NCI-H2029 (cell line): ENCODE measurements at places on chromosomes 12 and 14.

- DNase-seq = no peak
Measured at GRCh38 chr14:92568621-92569479, 55.3 kb downstream of the RIN3 start.

DNA sequence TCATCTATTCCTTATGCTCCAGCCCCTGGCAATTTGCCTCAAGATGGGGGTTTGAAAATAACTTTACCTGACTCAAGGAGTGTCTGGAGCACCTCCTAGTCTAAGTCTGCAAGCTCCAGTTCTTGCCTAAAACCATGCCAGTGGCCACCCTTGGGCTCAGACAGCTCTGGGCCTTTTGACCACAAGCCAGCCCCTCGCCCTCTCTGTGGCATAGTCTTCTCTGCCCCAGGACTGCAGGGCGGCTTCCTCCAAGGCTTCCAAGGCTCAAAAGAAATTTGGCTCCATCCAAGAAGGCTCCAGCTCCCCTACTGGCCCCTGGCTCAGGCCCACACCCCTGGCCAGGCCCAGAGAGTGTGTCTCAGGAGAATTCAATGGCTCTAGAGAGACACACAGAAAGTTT lies 14.8 kb downstream of the ACVRL1 start:
- DNase-seq = no peak

DNA sequence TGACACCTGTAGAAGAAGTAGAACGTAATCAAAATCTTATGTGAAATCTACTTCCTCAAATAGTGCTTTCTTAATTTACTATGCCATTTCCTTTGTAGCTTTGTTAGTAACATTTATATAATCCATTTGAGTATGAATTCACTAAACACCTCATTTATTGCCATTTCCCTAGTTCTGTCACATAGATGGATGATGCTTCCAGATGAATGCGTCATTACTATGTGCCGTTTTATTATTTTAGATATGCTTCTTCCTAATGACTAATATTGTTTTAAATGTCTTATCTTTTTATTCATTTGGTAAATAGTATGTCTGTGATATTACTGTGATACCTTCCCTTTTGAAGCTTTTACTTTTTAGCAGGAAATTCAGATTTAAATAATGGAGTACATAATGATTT lies 14.4 kb downstream of the FRMD6 start:
- DNase-seq = no peak

GRCh38 chr12:89731089-89731488 lies 22.5 kb upstream of the ATP2B1 start:
- no peak for DNase-seq

GRCh38 chr14:38904959-38905358 lies 198.1 kb downstream of the SEC23A start:
- DNase-seq = no peak

DNA sequence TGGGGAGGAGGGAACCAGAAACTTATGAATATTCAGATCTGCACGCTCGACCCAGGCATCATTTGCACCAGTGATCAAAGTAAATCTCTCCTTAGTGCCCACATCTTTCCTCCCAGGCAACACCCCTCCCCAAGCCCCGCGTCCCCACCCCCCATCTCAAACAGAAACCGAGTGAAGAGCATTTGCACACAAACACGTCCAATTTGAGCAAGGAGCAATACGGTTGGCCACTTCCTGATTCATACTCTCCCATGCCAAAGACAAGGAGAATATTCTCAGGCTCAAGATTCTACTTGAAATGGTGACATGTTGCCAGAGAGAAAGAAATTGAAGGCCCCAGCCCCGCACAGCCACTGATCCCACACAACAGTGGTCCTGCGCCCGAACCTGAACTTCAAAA lies 7.1 kb downstream of the FOXN3 start:
- no peak for DNase-seq

DNA sequence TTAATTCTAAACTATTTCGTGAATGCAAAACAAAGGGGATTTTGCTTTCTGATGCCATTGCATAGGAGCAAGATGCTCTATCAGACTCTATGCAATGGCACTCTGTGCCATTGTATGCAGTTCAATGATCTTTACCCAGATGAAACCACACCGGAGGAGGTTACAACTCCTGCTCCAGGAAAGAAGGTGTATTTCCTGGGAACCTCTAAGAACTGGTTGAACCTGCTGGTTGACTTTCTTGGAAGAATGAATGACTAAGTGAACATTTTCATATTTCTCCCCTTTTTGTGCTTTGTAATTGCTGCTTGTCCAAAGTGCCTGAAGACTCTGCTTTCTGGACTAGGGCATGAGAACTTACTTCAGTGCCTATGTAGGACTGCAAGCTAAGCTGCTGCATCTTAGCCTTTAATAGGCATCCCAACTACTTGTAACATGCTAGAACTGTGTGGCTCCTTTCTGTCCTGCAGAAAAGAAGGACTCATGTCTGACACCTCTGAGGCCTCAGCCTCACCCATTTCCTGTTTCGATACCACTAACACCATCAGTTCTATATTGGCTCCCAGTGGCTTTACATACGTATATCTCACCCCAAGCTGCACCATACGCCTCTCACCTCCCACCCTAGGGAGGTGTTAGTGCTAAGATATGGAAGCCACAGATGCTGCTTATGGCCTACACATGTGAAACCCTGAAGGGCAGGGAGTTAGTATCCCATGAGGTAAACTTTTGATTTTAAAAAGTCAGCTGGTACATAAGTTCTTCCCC lies 193.5 kb upstream of the CNOT2 start:
- no peak for DNase-seq

DNA sequence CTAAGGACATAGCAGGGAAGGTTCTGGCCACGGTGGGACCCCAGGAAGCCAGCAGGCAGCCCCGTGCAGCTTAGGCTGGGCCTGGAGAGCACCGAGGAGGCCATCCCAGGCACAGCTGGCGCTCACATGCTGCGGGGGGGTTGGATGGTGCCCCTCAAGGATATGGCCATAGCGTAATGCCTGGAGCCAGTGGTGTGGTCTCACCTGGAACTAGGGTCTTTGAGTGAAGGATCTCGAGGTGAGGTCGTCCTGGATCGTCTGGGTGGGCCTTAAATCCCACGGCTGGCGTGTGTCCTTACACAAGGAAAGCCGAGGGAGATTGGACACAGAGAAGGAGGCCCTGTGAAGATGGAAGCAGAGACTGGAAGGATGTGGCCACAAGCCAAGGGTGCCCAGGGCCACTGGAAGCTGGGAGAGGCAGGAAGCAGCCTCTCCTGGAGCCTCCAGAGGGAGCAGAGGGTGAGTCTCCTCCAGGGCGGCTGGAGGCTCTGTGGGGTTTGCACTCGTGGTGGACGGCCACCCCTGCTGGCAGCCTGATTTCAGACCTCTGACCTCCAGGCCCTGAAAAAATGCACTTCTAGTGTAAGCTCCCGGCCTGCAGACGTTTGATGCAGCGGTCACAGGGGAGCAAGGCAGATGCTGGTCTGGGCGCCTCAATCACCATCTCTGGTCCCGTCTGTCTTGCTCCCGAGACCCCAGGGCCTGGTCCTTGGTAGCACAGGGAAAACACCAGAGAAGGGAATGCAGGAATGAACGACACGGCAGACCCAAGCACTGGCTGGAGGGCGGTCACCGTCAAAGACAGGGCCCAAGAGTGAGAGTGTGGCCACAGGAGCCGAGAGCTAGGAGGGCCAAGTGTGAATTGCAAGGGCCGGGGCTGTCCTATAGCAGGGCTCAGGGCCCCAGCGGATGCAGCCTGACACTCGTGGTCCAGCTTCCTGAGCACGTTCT lies 218.6 kb downstream of the KIF26A start:
- no peak for DNase-seq

DNA sequence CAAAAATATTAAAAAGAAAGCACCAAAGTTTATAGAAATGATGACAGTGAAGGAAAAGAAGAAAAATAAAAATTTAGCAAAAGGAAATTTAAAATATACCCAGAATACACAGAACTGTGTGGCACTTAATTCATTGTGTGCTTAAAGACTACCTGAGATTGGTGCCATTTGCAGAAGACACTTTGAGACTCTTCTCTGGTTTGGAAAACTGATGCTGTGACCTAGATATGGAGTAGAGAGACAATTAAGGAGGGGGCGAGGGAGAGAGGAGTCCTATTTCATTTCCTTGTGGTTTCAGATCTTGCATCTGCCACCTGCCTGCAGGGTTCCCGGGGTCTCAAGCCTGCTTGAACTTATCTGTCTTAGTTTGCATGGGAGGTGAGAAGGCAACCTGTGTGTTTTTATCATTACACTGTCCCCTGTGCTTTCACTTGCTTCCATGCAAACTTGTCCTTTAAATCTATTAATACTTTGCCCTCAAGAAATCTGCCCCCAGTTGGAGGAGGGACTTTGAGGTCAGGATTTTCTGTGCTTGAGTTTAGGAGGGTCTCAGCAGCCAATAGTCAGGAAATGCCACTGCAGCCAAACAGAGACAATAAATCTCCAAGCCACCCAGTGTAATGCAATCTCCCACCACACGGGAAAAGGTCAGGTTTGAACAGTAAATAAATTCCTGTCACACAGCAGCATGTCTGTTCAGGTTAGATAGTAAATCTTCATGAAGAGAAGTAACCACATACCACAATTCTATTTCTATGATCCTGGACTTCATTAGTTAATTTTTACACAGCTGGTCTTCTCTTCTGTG lies 119.4 kb downstream of the CAND1 start:
- peak; percentile 19 for DNase-seq

DNA sequence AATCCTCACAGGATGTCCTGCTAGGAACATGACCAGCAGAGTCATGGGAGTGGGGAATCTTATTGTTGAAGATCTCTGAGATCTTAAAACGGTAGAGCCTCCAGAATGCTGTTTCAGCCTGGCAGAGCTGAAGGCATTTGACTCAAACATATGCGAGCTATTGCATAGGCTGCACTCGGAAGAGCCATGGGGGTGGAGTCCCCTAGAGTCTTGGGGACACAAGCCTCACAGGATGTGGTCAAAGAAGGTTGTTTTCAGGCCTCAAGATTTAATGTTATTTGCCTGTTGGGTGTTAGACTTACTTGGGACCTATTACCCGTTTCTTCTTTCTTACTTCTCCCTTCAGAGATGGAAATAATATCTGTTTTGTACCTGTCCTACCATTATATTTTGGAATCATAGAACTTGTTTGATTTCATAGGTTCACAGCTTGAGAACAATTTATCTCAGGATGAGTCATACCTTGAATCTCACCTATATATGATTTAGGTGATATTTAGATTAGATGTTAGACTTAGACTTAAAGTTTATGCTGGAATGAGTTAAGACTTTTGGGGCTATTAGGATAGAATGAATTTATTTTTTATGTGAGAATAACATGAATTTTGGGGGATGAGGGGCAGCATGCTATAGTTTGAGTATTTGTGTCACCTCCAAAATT lies 172.2 kb upstream of the ATP2B1 start:
- DNase-seq = no peak

DNA sequence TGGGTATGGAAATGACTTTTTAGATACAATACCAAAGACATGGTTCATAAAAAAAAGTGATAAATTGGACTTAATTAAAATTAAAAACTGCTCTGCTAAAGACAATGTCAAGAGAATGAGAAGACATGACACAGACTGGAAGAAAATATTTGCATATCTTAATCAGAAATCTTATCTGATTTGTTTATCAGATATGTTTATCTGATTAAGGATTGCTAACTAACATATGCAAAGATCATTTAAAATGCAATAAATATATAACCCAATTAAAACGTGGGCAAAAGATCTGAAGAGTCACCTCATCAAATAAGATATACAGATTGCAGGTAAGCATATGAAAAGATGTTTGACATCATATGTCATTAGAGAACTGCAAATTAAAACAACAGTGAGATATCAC lies 10.0 kb upstream of the MMP19 start:
- no peak for DNase-seq

DNA sequence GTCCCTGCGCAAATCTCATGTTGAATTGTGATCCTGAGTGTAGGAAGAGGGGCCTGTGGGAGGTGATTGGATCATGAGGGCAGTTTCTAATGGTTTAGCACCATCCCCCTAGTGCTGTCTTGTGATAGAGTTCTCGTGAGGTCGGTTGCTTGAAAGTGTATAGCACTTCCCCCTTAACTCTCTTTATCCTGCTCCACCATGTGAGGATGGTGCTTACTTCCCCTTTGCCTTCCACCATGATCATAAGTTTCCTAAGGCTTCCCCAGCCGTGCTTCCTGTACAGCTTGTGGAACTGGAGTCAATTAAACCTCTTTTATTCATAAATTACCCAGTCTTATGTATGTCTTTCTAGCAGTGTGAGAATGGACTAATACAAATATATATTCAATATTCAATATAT lies 303.7 kb upstream of the SEL1L start:
- no peak for DNase-seq

DNA sequence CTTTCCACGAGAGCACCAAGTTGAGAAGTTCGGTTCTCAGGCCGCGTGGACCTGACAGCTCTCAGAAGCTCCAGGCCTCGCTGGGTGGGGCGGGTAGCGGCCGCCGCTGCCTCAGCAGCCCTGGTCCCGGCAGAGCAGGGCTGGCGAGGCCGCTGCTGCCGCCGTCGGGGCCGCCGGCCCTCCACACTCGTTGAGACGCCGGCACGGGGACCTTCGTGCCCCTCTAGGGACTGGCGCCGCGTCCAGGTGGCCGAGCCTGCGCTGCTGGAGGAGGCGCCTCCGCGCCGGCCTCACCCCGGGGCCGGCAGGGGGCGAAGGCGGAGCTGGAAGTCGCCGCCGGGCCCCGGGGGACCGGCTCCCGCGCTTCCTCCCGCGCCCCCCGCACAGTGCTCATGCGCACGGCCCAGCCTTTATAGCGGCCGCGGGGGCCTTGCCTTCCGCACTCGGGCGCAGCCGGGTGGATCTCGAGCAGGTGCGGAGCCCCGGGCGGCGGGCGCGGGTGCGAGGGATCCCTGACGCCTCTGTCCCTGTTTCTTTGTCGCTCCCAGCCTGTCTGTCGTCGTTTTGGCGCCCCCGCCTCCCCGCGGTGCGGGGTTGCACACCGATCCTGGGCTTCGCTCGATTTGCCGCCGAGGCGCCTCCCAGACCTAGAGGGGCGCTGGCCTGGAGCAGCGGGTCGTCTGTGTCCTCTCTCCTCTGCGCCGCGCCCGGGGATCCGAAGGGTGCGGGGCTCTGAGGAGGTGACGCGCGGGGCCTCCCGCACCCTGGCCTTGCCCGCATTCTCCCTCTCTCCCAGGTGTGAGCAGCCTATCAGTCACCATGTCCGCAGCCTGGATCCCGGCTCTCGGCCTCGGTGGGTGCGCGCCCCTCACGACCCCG lies at the start of gene COCH:
TSS of gene COCH (plus strand) at position 440 of the 879 bp plus-strand sequence. CDS start at position 820, 380 bp downstream.
- peak; percentile 55 for DNase-seq

DNA sequence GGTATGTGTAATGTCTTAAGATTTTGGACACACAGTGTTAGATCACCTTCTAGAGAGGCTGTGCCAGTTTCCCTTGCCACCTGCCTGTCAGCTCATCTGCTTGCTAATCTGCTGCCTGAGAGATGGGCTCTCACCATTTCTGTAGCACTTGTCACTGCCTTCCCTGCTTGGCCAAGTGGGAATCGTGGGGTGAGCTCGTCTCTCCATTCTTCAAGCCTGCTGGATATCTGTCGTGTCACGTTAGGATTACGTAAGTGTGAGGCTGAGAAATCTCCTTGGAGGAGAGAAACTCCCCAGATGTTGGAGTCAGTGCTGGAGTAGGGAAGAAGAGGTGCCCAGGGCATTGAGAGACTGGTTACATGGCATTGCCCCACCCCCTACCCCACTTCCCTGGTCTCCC lies 8.6 kb upstream of the RPH3A start:
- DNase-seq = no peak

GRCh38 chr14:57009585-57010515 lies 199.6 kb upstream of the OTX2 start:
- no peak for DNase-seq
